ENCODE measurements at places on chromosomes 16 and 17. TPM values are rescaled to one million over a fixed set of nuclear protein-coding genes. Genes with fewer than 3 reads are reported as not detected.

Gene IL32
- total RNA-seq = 21.7 TPM

Gene CACNG3
- not detected for total RNA-seq

Gene RASL10B
- total RNA-seq = 3.6 TPM

Gene ACSM3
- 0.56 TPM for total RNA-seq

Gene KRT20
- total RNA-seq = not detected

Gene SYT17
- total RNA-seq = not detected

Gene RNF167
- total RNA-seq = 13.1 TPM

Gene RNF112
- total RNA-seq = 2.5 TPM

Gene SLFN12
- total RNA-seq = 48.6 TPM

Gene HOXB6
- total RNA-seq = 11.1 TPM

Gene CD68
- total RNA-seq = 23.3 TPM

Gene KIAA0513
- total RNA-seq = 9.5 TPM

Measured in IMR-90 (cell line).